ENCODE measurements at places on chromosomes 7 and 10.

- no peak for ATAC-seq
Observed at GRCh38 chr7:41573015-41573414, 129.9 kb downstream of the INHBA start.

DNA sequence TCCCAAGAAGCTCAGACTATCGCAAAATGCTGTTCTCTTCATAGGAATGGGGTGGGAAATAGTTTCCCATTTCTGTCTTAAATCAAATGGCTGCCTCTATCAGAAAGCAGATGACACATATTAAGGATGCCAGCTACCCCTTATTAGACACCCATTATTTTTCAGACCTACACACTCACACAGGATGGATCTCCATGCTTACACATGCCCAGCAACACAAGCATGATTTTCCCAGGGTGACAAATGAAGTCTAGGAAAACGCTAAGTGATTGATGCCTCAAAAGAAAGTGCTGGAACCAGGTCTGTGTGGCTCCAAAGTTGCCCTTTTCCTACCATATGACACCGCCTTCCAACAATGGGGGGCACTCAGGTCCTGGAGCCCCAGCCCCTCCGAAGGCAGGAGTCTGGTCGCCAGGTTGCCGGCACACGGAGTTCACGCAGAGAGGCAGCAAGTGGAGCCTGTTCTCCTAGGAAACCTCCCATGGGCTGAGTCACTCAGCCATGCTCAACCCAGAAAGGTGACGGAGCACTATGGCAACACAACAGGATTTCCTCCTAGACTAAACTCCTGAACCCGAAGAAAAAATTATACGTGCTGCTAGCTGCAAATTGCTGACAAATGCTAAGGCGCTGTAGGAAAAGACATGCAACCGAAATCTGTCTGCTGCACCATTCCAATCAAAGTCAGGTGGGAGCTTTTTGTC is 19.8 kb downstream of the VOPP1 start:
- peak; percentile 82 for ATAC-seq

DNA sequence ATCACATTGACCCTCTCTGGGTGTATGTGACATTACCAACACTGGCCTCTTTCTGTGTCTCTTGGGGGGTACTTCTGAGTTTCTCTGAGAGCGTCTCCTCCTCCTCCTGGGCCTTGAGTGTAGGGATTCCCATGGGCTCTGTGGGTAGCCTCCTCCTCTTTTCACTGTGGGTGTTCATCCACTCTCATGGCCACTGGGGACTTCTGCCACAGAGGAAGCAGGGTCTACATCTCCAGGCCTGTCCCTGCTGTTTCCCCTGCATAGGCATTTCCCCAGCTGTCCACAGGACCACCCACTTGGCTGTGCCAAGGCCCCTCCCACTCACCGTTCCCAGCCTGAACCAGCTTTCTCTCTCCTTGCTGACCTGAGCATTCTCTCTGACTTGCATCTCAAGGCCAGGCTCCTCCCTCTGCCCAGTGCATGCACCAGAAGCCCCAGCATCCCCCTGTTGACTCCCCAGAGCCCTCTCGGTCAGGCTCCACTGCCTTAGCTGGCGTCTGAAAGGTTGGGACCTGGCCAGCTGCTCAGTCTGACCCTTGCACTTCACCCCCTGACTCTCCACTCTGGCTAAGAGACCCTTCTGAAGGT is 487.6 kb downstream of the GLRX3 start:
- no peak for ATAC-seq

DNA sequence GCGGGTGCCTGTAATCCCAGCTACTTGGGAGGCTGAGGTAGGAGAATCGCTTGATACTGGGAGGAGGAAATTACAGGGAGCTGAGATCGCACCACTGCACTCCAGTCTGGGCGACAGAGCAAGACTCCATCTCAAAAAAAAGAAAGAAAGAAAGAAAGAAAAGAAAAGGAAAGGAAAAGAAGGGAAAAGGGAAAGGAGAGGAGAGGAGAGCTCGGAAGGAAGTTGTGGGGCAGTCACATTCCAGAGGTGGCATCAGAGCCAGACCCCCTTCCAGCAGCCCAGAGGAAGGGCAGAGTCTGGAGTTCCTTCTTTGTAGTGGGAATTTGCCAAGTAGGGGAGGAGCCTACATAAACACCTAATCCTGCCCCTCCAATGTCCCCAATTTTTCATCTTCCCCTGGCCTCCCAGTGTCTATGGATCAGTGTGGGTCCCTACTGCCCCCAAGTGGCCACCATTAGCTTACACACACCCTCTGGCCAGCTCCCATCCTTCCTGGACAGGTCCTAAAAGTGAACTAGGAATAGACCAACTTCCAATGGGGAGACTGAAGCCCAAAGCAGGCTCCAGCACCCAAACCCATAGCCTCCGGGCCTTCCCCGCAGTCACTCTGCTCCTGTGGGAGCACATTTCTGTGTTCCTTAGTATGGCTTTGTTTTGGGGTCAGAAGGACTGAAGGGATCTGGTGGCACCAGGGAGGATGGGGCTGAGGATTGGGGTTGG is 39.6 kb upstream of the HSPB1 start:
- ATAC-seq: peak; percentile 61
